ENCODE measurements at places on chromosomes 16 and 17.
A peak's percentile ranks its signal among the peaks of the same experiment; 100 is the strongest.

DNA sequence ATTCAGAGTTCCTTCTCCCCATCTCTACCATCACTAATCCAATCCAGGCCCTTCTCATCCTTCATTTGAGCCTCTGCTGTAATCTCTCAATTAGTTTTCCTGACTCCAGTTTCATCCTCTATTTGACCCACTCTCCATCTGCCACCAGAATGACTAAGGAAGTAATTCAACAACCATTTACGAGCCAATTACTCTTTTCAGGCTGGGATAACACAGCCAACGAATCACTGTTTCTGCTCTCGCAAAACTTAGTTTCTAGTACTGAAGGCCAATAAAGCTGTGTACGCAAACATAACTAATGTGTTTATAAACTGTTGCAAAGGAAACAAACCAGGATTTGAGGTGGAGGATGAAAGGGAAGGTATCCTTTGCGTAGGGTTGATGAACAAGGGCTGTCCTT, 53.7 kb downstream of the MAP2K6 start:
- peak; percentile 16 for DNase-seq

DNA sequence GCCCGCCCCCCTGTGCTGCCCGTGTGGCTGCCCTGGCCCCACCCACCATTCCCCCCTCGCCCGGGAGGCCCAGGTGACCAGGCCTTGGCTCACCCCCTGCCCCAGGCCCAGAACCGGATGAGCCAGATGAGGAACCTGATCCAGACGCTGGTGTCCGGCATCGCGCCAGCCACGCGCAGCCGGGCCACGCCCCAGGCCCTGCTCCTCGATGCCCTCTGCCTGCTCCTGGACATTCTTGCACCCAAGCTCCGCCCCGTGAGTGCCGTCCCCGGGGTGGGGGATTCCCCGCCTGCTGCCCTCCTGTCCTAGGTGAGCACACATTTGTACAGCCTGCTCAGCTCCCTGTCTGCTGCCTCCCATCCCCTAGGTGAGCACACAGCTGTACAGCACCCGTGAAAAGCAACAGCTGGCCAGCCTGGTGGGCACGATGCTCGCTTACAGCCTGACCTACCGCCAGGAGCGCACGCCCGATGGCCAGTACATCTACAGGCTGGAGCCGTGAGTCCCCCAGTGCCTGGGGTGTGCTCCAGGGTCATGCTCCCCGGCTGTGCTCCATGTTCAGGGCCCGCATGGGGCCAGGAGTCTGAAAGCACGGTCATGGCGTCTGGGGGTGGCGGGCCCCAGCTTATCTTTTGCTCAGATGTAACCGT, 4.8 kb downstream of the GNG13 start:
- DNase-seq, result no peak

- DNase-seq, result no peak
Measured at GRCh38 chr17:16947470-16947869, 24.4 kb downstream of the TNFRSF13B start.

GRCh38 chr17:62675260-62675659, 47.8 kb downstream of the MRC2 start:
- no peak for DNase-seq

DNA sequence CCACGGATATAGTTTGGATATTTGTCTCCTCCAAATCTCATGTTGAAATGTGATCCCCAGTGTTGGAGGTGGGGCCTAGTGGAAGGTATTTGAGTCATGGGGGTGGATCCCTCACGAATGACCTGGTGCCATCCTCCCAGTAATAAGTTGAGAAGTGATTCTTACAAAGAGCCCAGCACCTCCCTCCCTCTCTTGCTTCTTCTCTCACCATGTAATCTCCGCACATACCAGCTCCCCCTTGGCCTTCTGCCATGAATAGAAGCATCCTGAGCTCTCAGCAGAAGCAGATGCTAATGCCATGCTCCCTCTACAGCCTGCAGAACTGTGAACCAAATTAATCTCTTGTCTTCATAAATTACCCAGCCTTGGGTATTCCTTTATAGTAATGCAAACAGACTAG, 41.9 kb upstream of the RBBP6 start:
- DNase-seq, result no peak

GRCh38 chr17:62085511-62086408, 20.7 kb upstream of the MED13 start:
- no peak for DNase-seq

GRCh38 chr17:74457146-74457819, 9.2 kb upstream of the CD300A start:
- peak; percentile 69 for DNase-seq

DNA sequence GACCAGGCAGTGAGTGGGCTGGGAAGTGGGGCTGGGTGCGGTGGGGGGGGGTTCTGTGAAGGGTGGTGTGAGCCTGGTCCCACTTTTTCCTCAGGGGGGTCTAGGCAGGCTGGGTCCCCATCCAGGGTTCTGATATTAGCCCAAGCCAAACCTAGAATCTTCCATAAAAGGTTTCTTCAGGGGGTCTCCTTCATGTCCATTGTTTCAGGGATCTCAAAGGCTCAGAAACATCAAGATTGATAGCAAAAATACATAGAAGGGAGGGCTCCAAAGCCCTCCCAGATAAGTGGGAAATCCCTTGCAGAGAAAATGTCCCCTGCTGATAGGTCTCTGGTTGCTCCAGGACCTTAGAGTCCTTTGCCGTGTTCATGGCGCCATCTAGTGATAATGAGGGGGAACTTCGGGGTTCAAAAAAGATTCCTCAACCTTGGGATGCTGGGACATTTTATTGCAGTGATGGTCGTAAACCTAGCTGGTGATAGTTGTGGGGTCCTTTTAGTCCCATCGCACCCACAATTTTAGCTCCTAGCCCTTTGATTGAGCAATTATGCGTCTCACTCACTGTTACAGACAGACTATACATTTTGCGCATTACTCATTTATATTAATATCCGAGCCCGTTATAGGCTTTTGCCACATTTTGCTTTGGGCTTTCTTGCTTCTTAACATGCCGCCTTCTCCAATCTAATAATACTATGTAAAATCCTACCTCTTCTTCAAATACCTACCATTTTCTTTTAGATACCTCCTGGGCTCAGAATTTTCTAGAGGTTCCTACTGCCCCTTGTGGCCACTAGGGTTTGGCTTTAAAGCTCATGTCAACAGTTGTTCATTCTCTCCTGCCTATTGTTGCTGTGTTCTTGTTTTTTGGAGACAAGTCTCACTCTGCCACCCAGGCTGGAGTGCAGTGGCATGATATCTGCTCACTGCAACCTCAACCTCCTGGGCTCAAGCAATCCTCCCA, 35.1 kb downstream of the IGF2BP1 start:
- peak; percentile 77 for DNase-seq

GRCh38 chr17:74663561-74663960, 40.0 kb upstream of the CD300E start:
- no peak for DNase-seq

GRCh38 chr17:81008140-81008539, 16.5 kb downstream of the CHMP6 start:
- DNase-seq, result no peak

GRCh38 chr16:71637398-71637797, 11.4 kb downstream of the MARVELD3 start:
- DNase-seq, result no peak

DNA sequence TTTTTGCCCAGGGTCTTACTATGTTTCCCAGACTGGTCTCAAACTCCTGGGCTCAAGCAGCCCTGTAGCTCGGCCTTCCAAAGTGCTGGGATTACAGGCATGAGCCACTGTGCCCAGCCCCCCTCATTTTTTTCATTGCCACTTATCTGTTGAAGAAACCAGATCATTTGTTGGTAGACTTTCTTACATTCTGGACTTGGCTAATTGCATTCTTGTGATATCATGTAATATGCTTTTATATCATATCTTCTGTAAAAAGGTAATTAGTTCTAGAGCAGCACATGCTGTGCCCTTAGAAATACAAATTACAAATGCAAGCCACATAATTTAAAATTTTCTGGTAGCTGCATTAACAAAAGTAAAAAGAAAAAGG, 53.9 kb downstream of the PPM1E start:
- no peak for DNase-seq

GRCh38 chr17:17376362-17376761, 73.2 kb downstream of the NT5M start:
- no peak for DNase-seq

- no peak for DNase-seq
Measured at GRCh38 chr17:7853691-7854038, 1.2 kb upstream of the TMEM88 start.

DNA sequence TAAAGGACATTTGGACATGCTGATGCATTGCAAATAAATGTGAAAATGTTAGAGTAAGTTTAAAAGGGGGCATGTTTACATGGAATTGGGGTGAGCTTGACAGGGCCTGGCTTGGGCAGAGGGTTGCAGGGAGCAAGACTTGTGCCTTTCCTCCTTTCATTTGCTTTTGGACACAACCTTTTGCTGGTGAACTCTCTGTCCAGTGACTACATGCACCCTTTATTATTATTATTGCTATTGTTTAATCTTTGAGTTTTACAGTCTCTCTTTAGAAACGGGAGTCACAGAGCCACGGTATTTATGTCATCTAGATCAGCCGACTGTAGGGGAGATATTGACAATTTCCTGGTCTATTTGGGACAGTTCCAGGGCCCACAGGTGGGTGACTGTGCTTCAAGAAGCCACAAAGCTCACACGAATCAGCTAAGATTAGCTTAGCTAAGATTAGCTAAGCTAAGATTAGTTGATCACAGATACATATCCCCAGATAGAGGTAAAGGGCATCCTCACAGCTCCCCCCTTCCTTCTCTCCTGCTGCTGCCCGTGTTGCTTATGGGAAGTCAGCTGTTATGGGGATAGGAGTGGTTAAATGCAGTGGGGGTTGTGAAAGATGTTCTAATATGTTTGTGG, 28.9 kb upstream of the ETV4 start:
- no peak for DNase-seq

DNA sequence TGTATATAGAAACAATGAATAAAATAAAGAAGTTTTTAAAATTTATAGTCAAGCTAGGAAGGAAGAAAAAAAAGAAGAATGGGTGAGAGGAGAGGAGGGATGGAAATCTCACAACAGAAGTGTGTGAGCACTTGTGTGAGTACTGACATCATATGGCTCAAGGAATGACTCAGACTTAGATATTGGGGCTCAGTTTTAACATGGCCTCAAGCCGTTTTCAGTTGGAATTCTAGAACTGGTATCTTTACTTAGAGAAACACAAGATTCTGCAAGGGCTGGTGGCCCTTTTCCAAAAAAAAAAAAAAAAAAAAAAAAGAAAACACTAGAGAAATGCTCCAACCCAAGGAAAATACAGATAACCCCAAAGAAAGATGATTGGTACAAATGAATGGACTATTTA, 55.1 kb downstream of the STXBP4 start:
- DNase-seq, result no peak

GRCh38 chr17:7580604-7581575, 1.5 kb downstream of the CD68 start:
- DNase-seq, result no peak

DNA sequence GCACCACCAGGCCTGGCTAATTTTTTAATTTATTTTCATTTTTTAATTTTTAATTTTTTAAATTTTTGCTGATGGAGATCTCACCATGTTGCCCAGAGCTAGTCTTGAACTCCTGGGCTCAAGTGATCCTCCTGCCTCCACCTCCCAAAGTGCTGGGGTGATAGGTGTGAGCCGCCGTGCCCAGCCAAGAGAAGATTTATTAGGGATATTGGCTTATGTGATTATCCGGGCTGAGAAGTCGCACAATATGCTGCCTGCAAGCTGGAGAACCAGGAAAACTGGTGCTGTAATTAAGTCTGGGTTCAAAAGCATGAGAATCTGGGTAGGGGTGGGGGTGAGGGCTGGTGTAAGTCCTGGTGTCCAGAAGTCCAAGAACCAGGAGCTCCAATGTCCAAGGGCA, 2.5 kb upstream of the C16orf90 start:
- DNase-seq, result no peak

- no peak for DNase-seq
Measured at GRCh38 chr16:81639348-81639747, 139.7 kb upstream of the PLCG2 start.

All from NCI-H774 (cell line).